Progenitor cell of endocrine pancreas (in vitro differentiated cells): ENCODE measurements at places on chromosomes 7 and 10. TPM values are rescaled to one million over a fixed set of nuclear protein-coding genes. Genes with fewer than 3 reads are reported as not detected.

- no peak for DNase-seq
Observed at GRCh38 chr10:98332623-98333269, 64.8 kb upstream of the LOXL4 start.

- DNase-seq, result no peak
Observed at GRCh38 chr10:118769898-118770600, 15.3 kb upstream of the CACUL1 start.

- no peak for DNase-seq
Observed at GRCh38 chr10:86068231-86069054, 298.2 kb downstream of the GRID1 start.

The PRSS37 gene
- total RNA-seq, result not detected in 2 replicates

The SFTPA1 gene
- 0.22 TPM in 1 of 2 replicates, not detected in the other for total RNA-seq

The PON1 gene
- 0.91 and 2.3 TPM in 2 replicates for total RNA-seq
